Thyroid gland (tissue), 4 donors: ENCODE measurements at places on chromosomes 12 and 14. TPM values are rescaled to one million over a fixed set of nuclear protein-coding genes. Genes with fewer than 3 reads are reported as not detected.

DNA sequence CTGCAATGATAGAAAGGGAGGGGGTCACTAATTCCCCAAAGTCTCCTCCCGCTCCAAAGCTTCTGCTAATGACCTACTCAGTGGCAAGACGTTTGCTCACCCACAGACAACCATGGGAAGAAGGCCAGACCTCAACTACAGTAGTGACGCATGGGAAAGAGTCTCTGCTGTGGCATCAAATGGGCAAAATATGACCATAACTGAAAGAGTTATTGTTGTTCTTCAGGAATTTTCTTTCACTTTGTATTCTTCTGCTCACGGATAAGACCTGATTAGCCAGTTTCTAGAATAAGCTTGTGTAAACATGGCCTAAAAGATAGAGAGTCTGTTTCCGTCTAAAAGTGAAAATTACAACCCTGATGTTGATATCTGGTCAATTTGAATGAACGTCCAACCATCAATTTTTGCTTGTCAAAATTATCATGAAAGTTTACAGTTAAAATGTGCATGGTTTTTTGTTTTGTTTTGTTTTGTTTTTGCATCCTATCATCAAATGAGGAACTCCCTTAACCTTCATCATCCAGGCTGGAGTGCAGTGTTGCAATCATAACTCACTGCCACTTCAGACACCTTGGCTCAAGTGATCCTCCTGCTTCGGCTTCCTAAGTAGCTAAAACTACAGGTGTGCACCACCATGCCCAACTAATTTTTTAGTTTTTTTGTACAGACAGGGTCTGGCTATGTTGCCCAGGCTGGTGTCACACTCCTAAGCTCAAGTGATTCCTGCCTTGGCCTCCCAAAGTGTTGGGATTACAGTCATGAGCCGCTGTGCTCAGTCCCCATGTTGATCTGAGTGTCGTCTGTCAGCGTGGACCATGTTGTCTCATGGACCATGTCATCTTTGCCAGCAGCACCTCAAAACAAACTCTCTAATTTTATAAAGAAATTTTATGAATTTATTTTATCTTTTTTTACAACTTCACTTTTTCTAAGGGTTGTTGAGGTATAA lies 7.0 kb downstream of the KRT6B start:
- DNase-seq: no peak

DNA sequence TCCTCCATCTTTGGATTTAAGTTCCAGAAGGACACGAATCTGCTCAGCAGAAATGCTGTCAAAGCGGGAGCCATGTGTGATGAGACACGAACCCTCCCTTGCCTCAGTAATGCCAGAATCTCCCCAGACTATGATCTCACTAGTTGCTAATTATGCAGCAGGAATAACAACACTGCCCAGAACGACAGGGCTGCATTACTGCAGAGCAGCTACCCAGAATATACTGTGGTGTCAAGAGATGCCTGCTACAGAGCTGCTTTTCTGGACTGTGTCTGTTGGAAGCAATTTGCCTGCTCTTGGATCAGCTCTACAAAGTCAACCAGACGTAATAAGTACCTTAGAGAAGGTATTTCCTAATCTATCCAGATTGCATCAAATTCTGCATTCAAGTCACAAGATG lies 5.5 kb downstream of the CSRNP2 start:
- peak; percentile 66 for DNase-seq

- no peak for DNase-seq
Measured at GRCh38 chr14:105283899-105284298, 16.9 kb downstream of the BRF1 start.

DNA sequence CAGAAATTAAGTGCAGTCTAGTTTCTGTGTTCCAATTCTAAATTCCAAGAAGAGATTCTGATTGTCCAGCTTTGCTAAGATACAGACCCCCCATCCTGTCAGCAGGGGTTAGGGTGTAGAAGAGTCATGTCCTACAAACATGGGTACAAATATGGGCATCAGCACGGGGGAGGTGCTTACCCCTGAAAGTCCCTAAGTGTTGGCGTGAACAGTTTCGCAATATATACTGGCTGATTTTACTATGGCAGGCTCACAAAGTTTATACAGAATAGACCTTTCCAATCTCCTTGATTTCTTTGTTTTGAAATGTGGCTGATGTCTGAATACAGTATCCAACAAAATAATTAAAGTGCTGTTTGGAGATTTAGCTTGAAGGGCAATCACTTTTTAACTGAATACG lies 71.6 kb upstream of the PPM1H start:
- DNase-seq: no peak

- no peak for DNase-seq
Measured at GRCh38 chr12:24226745-24227350, 277.4 kb upstream of the SOX5 start.

DNA sequence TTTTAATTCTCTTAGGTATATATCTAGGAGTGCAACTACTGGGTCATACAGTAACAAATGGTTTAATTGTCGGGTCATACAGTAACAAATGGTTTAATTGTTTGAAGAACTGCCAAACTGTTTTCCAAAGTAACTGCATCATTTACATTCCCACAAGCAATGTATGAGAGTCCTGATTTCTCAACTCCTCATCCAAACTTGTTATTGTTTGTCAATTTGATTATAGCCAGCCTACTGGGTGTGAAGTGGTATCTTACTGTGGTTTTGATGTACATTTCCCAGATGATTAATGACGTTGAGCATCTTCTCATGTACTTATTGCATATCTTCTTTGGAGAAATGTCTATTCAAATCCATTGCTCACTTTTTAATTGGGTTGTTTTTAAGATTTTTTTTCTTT lies 67.6 kb upstream of the CFL2 start:
- no peak for DNase-seq

DNA sequence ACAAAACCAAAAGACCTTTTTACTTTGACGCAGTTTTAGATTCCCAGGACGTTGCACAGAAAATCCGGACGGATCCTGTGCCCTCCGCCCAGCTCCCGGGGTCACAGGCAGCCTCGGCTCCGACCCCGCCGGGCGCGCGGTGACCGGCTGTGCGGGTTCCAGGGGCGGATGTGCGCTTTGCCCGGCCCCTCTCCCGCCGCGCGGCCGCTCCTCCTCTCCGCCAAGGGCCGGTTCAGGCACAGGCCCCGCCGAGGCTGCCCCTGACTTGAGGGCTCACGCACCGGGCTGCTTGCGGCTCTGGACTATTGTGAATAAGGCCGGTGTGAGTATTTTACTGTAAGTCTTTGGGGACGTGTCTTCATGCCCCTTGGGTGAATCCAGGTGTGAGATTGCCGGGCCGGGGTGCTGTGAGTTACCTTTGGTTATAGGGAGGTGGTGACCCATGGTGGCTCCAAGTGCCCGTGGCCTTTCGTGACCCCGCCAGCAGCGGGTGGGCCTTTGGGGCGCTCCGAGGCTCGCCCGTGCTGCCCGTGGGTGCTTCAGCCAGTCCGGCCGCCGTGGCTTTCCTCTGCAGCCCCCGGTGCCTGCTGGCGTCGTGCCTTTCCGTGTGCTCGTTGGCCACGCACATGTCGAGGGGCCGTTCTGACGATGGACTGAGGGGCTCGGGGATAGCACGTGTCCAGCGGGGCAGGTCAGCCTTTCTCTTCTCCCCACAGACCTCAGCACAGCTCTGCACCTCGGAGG lies 45.9 kb downstream of the NOC4L start:
- no peak for DNase-seq

DNA sequence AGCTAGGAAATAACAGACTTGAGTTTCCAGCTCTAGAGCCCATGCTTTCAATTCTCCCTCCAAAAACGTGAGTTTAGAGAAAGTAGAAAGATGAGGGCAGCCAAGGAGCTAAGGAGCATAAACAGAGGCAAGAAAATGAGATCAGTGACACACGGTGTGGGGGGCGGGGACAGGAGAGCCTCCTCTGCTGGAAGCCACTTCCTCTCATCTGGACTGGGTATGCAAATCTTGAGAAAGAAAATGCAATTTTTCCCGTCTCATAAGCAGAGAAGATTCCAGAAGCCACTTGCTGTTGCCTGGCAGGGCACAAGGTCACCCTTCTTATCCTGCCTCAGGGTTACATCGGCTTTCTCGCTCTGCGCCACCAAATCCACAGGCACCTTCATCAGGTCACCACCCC lies 6.0 kb downstream of the OR10P1 start:
- DNase-seq: no peak

DNA sequence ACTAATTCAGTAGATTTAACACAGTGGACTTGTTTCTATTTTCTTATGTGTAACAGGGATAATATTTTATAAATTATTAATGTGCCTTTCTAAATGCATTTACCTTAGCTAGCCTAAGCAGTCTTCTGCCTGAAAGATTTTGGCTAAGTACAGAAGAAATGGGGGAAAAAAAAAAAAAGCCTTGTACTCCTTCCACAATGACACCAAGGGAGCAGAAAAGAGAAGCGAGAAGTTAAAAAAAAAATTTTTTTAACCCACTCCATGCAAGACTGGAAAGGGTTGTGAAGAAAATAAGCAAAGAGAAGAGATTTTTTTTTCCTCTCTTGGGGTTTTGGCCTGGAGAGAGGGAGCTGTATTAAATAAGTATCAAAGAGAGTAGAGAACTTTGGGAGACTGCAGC lies 28.7 kb downstream of the NELL2 start:
- no peak for DNase-seq

- peak; percentile 90 for DNase-seq
Measured at GRCh38 chr12:46450279-46450748, 77.7 kb upstream of the SLC38A2 start.

GRCh38 chr12:64571411-64571810 lies 38.9 kb upstream of the RASSF3 start:
- no peak for DNase-seq

The KRT71 gene
- total RNA-seq: not detected
